ENCODE measurements at places on chromosomes 11 and 22.

DNA sequence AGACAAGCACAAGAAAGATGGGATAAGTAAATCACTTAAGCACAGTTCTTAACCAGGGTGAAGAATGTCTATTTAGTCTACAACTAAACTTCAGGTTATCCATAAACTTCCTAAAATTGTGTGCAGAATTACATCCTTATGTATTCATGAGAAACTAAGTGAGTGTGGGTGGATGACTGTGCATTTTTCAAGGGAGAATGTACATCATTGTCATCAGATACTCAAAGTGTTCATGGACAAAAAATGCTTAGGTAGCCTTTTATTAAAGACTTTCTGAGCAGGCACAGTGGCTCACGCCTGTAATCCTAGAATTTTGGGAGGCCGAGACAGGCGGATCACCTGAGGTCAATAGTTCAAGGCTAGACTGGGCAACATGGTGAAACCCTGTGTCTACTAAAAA lies 2023.8 kb downstream of the LRRC4C start:
- DNase-seq: no peak

- DNase-seq: no peak
Measured at GRCh38 chr22:46459347-46460065, 77.9 kb downstream of the CELSR1 start.

DNA sequence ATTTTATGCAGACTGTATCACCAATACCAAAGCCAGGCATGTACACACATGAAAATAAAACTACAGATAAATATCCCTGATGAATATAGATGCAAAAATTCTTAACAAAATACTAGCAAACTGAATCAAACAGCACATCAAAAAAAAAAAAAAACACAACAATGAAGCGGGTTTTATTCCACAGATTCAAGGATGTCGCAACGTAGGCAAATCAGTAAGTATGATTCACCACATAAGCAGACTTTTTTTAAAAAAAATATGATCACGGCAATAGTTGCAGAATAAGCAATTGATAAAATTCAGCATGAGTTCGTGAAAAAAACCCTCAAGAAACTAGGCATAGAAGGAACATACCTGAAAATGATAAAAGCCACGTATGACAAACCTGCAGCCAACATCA lies 21.3 kb downstream of the OR51F1 start:
- no peak for DNase-seq

- no peak for DNase-seq
Measured at GRCh38 chr11:28049338-28050216, 58.4 kb downstream of the KIF18A start.

- DNase-seq: no peak
Measured at GRCh38 chr22:31122532-31123291, at the start of gene INPP5J. TSS of gene INPP5J (plus strand) at chr22:31122966. CDS start at chr22:31123015, 49 bp downstream.

DNA sequence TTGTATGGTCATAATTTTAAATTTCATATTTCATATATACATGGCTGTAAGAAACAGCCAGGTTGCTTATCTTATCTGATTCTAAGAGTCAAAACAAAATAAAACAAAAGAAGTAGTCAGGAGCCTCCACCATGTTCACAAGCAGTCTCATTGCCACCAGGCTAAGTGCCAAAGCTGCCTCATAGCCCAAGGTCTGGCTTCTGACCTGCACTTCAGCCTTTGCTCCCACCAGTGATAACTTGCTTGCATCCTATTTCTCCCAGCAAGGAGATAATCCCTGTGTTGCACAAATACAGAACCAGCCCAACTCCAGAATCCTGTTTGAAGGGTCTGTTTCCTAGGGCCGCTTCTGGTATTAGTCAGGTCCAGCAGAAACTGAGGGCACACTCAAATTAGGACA lies 53.9 kb upstream of the TSKU start:
- no peak for DNase-seq

DNA sequence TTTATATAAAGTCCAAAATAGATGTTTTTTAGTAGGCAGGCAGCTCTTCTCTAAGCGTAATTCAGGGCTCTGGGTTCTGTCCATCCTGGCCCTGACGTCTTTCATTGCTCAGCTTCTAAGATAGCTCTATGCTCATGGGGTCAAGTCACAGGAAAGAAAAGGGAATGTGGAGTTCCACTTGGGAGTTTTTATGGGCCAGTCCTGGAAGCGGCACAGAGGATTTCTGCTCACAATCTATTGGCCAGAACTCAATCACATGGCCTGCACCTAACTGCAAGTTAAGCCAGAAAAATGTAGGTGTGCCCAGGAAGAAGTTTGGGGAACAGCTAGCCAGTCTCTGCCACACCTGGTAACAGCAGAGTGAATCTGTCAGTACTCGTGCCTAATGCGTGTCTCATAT lies 7.4 kb upstream of the ZBTB16 start:
- DNase-seq: no peak

DNA sequence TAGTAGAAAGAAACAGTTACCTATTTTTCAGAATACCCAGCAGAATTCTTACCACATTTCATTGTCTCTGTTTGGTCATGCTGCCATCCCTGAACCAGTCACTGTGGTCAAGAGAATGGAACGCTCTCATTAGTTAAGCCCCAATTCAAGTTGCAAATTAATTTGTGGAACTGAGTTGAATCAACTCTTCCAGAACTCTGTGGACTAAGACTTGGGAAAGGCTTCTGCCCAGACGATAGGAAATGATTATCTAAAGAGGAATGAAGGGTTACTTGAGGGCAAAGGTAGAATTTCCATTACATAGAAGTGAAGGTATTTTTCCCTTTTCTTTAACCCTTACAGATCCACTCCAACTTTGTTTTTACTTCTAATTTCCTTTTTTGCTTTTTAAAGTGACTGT lies 286.4 kb downstream of the DYNC2H1 start:
- no peak for DNase-seq
